ENCODE measurements at places on chromosomes 5 and 9.

DNA sequence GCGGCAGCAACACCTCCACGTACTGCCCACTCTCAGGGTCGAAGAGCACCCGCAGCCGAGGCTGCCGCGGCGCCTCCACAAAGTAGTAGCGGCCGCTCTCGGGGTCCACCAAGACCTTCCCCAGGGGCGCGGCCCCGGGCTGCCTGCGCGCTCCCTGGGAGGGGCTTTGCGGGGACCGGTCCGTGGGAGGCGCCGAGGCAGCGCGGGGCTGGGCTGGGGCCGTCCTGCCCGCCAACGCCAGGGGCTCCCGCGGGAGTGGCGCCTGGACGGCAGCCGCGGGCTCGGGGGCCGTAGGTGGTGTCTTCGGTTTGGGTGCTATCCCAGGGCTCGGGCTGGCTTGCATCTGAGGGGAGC is 2.6 kb upstream of the MZB1 start:
- DNase-seq, result no peak
- peaks cover 86% of the 10 kb centered on the region for H3K4me1 ChIP-seq
- H3K27ac ChIP-seq, result peak overlapping the region; percentile 76
- H3K4me3 ChIP-seq, result peak overlapping the region; percentile 79
- no peaks in the 10 kb centered on the region for H3K27me3 ChIP-seq

GRCh38 chr5:35354751-35355150 is 124.5 kb upstream of the PRLR start:
- no peaks in the 10 kb centered on the region for H3K36me3 ChIP-seq
- no peak for DNase-seq
- H3K4me1 ChIP-seq, result no peaks in the 10 kb centered on the region
- H3K27ac ChIP-seq, result no peak overlapping the region

DNA sequence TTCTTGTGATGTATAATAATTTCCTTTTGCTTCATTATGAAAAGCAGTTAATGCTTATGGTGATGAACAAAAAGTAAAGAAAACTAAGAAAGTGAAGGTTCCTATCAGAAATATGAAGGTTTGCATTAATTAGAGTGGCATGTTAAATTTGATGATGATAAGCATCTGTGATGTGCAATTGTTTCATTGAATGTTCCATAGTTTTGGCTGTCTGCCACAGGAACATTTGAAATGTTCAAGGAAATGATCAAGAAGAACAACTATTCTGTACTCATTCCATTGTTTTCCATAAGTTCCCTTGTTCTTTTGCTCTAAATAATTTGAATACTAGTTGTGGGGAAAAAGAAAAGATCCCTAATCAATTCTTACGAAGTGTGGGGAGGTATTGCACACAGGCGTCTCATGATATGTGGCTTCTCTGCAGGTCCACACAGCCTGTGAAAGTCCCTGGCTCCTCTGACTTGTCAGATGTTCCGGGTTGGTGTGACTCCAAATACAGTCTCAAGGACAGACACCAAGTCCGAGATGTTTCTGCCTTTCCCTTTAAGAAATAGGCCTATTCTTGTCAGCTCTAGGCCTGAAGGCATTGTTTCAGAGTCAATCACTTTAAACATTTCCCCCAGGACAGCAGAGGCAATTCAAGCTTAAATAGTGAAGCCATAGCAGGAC is 152.6 kb upstream of the MAST4 start:
- no peaks in the 10 kb centered on the region for H3K4me1 ChIP-seq
- H3K27ac ChIP-seq, result no peak overlapping the region
- no peaks in the 10 kb centered on the region for H3K36me3 ChIP-seq
- no peaks in the 10 kb centered on the region for H3K27me3 ChIP-seq

GRCh38 chr9:4987961-4988421 is 2.9 kb downstream of the JAK2 start:
- peak; percentile 70 for DNase-seq
- no peak overlapping the region for H3K4me3 ChIP-seq
- H3K36me3 ChIP-seq, result peaks cover 4% of the 10 kb centered on the region
- peaks cover 11% of the 10 kb centered on the region for H3K4me1 ChIP-seq
- H3K27me3 ChIP-seq, result peaks cover 10% of the 10 kb centered on the region
- no peak overlapping the region for H3K27ac ChIP-seq

DNA sequence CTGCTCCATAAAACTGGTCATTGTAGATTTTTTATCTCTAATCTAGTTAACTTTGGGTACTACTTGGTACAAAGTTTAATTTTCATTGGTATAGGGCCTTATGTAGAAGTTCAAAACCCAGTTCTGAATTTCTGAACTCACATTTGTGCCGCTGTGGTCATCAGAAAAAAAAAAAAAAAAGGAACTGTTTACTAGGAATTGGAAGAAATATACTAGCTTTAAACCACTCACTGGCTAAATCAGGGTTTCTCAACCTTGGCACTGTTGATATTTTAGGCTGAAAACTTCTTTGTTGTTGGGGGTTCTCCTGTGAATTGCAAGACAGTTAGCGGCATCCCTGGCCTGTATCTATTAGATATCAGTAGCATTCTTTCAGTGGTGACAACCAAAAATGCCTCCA is 4.1 kb upstream of the ZFYVE16 start:
- no peaks in the 10 kb centered on the region for H3K36me3 ChIP-seq
- no peak overlapping the region for H3K4me3 ChIP-seq
- peaks cover 5% of the 10 kb centered on the region for H3K4me1 ChIP-seq
- H3K27ac ChIP-seq, result no peak overlapping the region
- H3K27me3 ChIP-seq, result no peaks in the 10 kb centered on the region

DNA sequence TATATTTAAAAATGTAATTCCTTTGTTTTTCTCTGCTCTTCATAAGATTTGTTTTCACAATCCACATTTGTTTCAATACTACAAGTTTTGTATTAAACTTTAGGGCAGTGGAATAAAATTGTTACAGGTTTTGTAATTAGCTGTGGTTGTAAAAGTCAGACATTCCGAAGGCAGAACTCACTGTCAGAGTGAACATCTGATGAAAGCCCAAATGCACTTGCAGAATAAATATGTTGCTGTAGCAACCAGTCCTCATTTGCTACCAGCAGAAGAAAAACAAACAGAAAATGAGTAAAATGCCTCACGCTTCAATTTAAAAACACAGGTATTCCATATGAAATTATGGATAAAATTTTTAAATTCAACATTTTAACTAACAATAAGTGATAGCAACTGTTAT is 740.1 kb upstream of the FAM174A start:
- no peak for DNase-seq
- H3K4me3 ChIP-seq, result no peak overlapping the region
- H3K4me1 ChIP-seq, result no peaks in the 10 kb centered on the region
- no peaks in the 10 kb centered on the region for H3K27me3 ChIP-seq
- no peak overlapping the region for H3K27ac ChIP-seq

DNA sequence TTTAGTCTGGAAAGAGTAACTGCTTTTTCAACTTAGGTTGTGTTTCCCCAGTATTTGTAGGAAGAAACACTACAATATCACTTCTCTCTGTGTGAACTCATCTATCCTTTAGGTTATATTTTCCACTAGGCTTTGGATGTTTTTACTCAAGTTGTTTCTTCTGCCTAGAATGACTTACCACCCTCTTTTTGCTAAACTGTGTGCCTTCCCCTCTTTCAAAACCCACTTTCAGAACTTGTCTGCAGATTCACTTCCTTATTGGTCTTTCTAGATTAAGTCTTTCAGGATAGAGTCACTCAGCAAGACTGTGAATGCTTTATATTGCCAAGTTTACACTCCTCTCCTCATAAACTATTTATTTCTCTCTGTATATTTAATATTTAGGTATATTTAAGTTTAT is 14.2 kb upstream of the CAST start:
- no peak overlapping the region for H3K4me3 ChIP-seq
- H3K27me3 ChIP-seq, result no peaks in the 10 kb centered on the region
- H3K36me3 ChIP-seq, result no peaks in the 10 kb centered on the region
- H3K27ac ChIP-seq, result no peak overlapping the region
- no peak for DNase-seq

- no peaks in the 10 kb centered on the region for H3K4me1 ChIP-seq
- no peaks in the 10 kb centered on the region for H3K27me3 ChIP-seq
- no peak overlapping the region for H3K4me3 ChIP-seq
- DNase-seq, result no peak
- H3K36me3 ChIP-seq, result no peaks in the 10 kb centered on the region
- no peak overlapping the region for H3K27ac ChIP-seq
Measured at GRCh38 chr5:18195910-18196309, 561.6 kb downstream of the TAF11L14 start.

- H3K4me3 ChIP-seq, result no peak overlapping the region
- DNase-seq, result no peak
- H3K36me3 ChIP-seq, result no peaks in the 10 kb centered on the region
- H3K27me3 ChIP-seq, result no peaks in the 10 kb centered on the region
- peaks cover 52% of the 10 kb centered on the region for H3K4me1 ChIP-seq
Measured at GRCh38 chr5:35852084-35852734, 4.5 kb upstream of the IL7R start.

DNA sequence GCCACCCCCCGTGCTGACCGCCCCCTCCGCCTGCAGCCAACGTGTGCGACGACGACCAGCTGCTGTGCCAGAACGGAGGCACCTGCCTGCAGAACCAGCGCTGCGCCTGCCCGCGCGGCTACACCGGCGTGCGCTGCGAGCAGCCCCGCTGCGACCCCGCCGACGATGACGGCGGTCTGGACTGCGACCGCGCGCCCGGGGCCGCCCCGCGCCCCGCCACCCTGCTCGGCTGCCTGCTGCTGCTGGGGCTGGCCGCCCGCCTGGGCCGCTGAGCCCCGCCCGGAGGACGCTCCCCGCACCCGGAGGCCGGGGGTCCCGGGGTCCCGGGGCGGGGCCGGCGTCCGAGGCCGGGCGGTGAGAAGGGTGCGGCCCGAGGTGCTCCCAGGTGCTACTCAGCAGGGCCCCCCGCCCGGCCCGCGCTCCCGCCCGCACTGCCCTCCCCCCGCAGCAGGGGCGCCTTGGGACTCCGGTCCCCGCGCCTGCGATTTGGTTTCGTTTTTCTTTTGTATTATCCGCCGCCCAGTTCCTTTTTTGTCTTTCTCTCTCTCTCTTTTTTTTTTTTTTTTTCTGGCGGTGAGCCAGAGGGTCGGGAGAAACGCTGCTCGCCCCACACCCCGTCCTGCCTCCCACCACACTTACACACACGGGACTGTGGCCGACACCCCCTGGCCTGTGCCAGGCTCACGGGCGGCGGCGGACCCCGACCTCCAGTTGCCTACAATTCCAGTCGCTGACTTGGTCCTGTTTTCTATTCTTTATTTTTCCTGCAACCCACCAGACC is 80.2 kb downstream of the NTNG2 start:
- H3K4me1 ChIP-seq, result peaks cover 10% of the 10 kb centered on the region

DNA sequence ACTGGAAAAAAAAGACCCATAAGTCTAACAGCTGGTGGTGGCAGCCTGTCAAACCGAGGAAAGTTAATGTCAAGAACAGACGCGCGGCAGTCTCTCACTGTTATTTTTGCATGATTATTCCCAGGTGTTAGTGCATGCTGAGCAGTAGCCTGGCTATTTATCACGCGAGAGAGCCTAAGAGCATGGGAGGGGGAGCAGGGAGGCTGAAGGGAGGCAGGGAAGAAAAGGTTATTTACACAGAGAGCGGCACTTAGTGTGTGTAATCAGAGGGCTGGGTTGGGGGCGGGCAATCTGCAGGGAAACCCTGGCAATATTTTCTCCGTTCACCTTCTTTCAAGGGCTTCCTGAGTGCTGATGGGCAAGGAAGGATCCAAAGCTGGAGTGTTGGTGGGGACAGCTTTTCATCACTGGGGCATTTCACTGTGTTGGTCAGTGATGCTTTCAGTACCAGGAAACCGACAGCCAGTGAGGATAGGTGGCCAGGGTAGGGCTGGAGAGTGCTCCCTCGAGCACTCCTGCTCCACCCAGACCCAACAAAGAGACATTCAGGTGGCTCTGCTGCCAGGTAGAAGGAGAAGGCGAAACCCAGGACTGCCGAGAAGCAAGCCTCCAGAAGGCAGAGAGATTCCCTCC is 39.6 kb downstream of the ZNF608 start:
- no peaks in the 10 kb centered on the region for H3K36me3 ChIP-seq
- H3K27me3 ChIP-seq, result no peaks in the 10 kb centered on the region
- H3K4me1 ChIP-seq, result peaks cover 6% of the 10 kb centered on the region

DNA sequence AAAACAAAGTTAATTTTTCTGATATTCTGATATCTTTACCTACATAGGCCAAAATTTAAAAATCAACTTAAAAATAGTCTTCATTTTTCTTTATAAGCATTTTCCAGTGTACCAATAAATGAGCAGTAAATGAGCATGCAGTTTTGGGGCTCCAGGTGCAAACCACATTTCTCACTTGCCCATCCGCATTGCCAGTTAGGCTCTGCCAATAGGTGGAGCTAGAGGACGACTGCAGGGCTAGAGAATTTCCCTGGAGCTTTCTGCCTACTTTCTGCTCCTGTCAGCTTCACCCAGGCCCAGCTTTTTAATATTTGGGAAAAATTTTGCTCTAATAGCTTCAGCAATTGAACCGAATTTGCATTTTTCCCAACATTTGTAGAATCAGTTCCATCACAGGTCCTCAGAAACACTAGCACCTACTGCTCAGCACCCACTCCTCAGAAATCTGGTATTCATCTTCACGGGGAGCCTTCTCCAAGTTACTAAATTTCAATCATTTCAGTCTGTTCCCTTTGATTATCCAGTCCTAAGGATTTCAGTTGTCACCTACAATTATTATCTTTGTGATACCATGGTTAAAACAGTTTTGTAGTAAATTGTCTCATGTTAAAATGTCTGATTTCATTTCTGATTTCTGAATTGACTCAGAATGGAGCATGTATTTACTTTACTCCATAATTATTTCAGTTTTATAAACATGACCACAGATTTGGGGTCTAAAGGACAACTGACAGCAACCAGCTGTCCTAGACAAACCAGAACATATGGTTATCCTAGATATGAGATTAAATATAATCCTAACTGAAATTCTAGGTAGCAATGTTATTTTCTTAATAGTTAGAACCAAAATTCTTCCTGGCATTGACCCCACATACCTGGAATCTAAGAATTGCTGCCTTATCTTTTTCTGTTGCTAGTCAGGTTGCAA is 104.6 kb upstream of the FAM174A start:
- DNase-seq, result peak; percentile 27
- H3K27me3 ChIP-seq, result no peaks in the 10 kb centered on the region
- H3K4me3 ChIP-seq, result no peak overlapping the region
- H3K36me3 ChIP-seq, result no peaks in the 10 kb centered on the region
- H3K27ac ChIP-seq, result no peak overlapping the region
- H3K4me1 ChIP-seq, result no peaks in the 10 kb centered on the region

DNA sequence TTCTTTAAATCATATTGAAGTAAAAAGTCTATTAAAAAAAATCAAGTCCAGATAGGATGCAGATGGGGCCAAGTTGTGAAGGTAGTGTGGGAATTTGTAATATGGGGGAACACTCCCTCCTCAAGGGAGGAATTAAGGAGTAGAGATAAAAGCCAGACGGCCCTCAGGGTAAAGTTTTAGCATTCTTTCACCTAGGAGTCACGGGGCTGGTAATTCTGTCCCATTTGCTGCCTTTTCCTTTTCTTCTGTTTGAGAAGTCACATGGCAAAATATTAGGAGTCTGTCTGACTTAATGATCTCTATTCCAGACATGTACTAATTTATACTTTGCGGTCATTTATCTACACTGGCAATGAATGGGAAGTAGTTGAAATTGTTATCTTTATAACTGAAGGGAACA is 61.9 kb downstream of the SNX24 start:
- H3K4me1 ChIP-seq, result no peaks in the 10 kb centered on the region
- no peak overlapping the region for H3K27ac ChIP-seq
- no peak overlapping the region for H3K4me3 ChIP-seq
- no peaks in the 10 kb centered on the region for H3K36me3 ChIP-seq

GRCh38 chr5:136018814-136019783 is 9.7 kb upstream of the TGFBI start:
- no peak overlapping the region for H3K4me3 ChIP-seq
- H3K27ac ChIP-seq, result no peak overlapping the region
- DNase-seq, result no peak

GRCh38 chr9:109107402-109108240 is 12.1 kb downstream of the TMEM245 start:
- H3K27me3 ChIP-seq, result no peaks in the 10 kb centered on the region
- no peak overlapping the region for H3K27ac ChIP-seq
- peaks cover 2% of the 10 kb centered on the region for H3K4me1 ChIP-seq
- no peak overlapping the region for H3K4me3 ChIP-seq
